GM18507 (cell line): ENCODE measurements at places on chromosomes 11 and 22.

- no peak for DNase-seq
These were observed 6.8 kb downstream of the NADSYN1 start for GRCh38 chr11:71459767-71460320.

DNA sequence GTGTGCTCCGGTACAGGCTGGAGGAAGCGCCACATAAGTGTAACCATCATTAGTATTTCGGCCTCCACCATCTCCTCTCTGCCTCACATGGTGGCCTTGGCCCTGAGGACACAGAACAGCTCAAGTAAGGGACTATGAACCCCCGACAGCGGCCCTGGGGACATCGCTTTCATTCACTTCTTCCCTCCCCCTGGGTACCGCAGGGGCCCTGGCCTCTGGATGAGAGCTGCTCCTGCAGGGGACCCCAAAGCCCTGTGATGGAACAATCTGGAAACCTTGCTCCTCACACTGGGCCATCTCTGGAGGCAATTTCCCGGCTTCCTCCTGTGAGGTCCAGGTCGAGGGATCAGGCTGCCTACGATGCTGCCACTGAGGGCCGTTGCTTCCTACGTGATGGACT is 565.5 kb downstream of the BRD1 start:
- DNase-seq: no peak

GRCh38 chr11:75733431-75734107 is 15.9 kb downstream of the MOGAT2 start:
- no peak for DNase-seq

DNA sequence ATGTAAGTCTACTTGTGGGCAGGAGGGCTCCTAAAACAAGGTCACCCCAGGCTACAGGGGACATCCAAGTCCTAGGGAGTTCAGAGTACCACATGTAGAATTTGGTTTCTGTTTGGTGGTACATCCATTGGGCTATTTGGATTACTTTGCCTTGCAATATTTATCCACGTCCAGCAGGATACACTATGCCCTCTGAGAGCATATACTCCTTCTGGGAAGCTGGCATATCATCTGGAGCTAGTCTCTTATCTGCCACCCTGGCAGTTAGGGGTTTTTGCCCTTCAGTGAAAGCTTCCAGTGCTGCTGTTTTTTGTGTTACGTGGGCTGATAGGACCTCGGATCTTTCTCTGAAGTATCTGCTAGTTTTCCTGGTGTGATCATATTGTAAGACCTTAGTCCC is 7.3 kb downstream of the LMO2 start:
- no peak for DNase-seq

GRCh38 chr11:74678591-74679512 is 52.4 kb downstream of the CHRDL2 start:
- DNase-seq: no peak

- no peak for DNase-seq
These were observed 198.5 kb upstream of the CTSC start for GRCh38 chr11:88535916-88536547.

DNA sequence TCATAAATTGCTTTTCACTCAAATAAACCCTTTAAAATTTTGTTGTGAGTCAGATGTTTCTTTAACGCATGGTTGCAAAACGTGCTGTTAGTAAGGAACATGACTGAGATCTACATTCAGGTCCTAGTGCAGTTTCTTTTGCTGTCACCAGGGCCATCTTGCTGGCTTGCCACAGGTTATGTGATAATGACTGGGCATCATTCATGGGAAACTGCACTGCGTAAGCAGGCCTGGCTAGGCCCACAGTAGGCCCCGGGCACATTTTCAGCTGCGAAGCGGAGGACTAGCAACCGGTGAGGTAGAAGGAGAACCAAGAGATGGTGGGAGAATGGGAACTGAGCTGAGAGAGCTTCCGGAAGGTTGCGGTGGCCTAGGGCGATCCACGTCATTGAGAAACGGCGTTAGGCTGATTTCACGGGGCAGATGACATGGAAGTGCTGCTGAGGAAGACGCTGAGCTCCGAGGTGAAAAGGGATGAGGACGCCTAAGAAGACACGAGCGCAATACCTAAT is 3.2 kb upstream of the KLHDC7B start:
- no peak for DNase-seq

GRCh38 chr11:134393638-134394037 is 18.4 kb downstream of the B3GAT1 start:
- DNase-seq: no peak

- DNase-seq: no peak
These were observed 9.5 kb upstream of the PKNOX2 start for GRCh38 chr11:125155100-125155444.

- DNase-seq: no peak
These were observed 623.4 kb upstream of the LUZP2 start for GRCh38 chr11:23873406-23873805.

GRCh38 chr11:256952-257737 is 20.4 kb downstream of the PSMD13 start:
- DNase-seq: no peak

- DNase-seq: no peak
These were observed 32.4 kb downstream of the OTOG start for GRCh38 chr11:17579451-17579850.
